ENCODE measurements at places on chromosomes 2 and 18.
A peak's percentile ranks its signal among the peaks of the same experiment; 100 is the strongest.

DNA sequence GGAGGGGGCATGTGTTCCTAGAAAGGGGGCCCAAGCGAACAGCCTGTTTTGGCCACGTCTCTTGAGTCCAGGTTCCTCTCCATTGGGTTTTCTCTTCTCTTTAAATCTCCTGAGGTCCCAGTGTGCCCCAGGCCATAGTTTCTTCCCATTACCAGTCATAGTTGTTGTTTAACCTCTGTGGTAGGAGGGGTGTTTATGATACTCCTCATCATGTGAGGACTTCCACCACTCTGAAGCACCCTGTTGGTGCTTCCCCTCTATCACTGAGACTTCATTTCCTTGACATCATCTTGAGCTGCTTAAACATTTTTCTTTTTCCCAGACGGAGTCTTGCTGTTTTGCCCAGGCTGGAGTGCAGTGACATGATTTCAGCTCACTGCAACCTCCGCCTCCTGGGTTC, 45.9 kb downstream of the WIPF1 start:
- DNase-seq = no peak

GRCh38 chr2:149679286-149679685, 91.7 kb upstream of the MMADHC start:
- DNase-seq = no peak

DNA sequence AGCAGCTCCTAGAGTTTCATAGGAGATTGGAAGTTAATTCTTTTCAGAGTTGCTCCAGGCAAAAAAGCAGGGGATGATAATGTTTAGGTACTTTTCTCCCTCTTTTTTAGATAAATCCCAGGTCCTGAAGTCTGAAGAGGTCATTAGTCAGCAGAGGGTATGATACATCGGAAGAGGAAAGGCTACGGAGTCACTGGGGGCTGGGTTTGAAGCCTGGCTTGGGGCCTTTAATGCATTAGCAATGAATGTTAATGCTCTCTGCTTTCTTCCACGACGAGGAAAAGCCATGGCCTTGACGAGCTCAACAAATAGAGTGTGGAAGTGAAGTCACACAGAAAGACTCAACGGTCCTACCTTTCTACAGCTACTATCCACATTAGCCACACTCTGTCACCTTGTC, 235.1 kb downstream of the NCKAP5 start:
- DNase-seq = no peak

DNA sequence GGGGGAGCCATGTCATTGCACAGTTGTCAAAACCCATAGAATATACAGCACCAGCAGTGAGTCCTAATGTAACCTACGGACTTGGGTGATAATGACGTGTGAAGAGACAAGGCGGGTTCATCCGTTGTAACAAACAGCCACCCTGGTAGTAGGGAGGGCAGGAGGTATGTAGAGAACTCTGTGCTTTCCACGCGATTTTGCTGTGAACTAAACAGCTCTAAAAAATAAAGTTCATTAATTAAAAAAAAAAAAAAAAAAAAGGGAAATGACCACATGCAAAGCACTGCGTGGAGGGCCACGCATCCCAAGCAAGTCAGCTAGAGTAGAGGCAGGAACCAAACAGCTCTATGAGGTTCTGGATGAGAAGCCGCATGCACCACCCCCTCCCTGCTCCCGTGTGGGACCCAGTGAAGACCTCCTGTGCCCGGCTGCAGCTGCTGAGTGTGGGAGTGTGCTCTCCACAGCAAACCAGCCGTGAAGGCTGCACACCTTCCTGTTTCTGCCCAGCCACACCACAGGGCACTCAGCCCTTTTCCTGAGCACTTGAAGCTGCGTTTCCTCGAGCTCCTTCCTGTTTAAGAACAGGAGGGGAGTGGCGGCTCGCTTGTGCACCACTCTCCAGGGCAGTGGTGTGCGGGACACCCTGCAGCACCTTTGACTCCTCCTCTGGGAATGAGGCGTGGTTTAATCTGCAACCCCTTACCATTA, 65.6 kb downstream of the ODC1 start:
- no peak for DNase-seq

DNA sequence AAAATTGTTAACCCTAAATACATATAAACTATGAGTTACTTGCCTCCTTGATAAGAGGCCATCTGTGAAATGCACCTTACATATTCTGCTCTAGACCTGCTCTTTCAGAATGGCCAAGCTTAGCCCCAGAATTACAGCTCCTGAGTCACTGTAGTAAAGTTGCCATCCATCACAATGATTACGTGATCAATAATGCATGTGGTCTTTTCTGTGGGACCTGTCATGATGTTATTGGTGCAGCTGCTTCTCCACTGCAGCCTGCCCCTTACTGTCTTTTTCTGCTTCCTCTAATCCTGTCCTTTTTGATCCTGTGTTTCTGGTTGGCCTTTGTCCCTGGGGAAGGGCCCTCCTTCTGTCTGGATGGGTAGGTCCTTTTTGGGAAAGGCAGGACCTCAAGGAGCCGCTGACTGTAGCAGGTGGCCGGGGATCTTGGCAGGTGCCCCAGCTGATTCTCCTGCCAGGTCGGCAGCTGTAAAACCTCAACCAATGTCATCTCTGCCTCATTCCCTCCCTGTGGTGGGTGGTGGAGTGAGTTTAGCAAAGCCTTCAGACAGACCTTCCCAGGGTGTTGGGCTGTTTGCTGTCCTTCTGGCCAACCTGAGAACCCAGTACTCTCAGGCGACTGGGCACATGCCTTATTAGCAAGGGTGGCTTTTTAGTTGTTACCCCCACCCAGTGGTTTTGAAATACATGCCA, 126.2 kb upstream of the EML6 start:
- DNase-seq = peak; percentile 75

GRCh38 chr2:111634050-111634794, 249.8 kb downstream of the ANAPC1 start:
- no peak for DNase-seq

GRCh38 chr2:134436706-134437105, 182.8 kb downstream of the MGAT5 start:
- no peak for DNase-seq

DNA sequence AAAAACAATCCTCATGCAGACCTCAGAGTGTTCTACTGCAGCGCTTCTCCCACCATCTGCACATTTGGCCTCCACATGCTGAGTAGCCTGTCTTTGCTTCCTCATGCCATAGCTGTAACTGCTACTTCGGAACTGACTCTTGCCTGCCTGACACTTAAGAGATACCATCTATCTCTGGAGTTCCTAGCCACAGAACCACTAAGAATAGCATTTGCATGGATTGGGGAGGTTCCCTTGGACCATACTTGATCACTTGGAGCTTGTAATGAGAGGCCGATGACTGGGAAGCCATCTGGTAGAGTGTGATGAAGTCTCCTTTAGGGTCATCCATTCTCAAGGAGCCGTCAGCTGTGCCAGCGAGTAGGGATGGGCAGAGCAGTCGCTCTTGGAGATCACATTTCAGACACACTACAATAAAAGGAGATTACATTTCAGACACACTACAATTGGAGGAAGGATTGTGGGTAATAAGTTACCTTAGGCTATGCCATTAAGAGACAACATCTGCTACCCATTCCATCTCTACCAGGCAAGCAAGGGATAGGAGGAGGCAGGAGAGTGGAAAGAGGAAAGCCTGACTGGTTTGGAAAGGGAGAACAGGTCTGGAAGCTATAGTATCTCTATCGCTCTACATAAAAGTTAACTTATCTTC, 21.8 kb downstream of the DOK1 start:
- no peak for DNase-seq

DNA sequence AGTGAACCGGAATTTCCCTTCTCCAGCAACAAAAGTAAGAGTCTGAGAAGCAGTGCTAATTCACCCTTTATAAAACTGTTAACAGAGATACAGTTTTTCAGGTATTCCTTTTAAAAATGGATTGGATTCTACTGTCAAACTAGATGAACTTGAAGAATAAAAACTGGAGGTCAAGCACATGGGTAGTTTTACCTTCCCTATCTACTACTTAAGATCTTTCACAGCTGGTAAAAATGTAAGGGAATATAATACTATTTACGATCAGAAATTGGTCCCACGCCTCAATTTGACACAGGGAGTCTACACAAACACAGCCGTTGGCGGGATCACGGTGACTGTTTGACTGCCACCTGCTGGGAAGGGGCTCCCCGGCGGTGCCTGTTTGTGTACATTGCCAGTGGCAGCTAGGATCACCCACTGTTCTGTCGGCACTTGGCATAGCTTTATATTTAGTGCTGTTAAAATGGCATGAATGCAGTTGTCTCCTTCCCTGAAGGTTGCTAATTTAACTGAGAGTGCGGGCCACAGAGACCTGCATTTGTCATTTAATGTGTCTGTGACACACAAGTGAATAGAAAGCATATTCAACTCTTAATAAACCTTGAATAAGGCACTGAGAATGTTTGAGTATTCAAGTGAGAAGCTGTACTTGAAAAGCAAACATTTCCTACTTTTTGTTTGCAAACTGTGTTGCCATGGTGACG, 59.5 kb downstream of the ABCG8 start:
- DNase-seq = no peak

DNA sequence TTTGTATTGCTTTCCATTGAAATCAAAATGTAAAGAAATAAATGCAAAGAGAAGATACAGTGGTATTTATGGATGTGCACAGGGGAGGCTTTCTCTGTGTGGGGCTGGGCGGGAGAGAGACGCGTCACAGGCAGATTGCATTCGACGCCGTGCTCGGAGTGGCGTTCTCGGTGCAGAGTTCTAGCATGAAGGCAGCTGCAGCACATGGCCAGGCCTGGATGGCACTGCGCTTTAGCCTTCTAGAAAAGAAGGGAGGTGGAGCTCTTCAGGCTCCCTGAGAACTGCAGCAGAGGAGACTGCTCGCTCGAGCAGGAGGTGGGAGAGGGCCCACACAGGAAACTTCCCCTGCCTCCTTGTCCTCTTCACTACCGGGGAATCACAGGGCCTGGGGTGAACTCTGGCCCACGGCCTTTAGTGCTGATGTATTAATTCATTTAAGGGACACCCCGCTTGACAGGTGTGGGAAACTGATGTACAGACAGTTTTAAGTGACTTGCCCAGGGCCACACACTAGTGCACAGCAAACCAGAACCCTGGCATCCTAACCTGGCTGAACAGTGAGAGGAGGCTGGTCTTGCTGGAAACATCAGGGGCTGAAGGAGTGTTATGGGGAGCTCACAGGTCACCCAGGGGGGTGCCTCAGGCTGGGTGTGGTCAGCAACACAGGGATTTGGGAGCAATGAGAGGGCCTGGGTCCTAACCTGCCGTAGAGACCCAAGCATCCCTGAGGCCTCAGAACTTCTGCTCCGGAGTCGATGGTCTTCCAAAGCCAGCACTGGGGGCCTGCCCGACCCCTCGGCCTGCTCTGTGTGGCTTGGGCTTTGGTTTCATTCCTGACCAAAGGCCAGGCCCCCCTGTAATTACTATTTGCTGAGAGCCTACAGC, 199.9 kb downstream of the HDAC4 start:
- DNase-seq = no peak

DNA sequence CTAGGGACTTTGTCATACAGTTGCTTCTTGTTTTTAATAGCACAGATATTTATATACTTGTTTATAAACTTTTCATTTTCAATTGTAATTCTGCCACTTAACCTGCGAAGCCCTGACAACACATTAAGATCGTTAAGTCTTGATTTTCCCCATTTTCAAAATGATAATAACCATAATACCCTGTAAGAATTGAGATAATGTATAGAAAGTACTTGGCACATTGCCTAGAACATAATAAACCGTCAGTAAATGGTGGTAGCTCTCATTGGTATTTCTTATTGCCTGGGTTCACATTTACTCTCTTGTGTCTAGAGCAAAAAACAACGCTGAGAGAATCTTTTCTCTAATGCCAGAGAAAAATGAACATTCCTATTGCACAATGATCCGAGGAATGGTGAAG, 18.6 kb downstream of the PTCD3 start:
- DNase-seq = no peak

- DNase-seq = no peak
Measured at GRCh38 chr18:3603421-3604234, 153.7 kb downstream of the TGIF1 start.

DNA sequence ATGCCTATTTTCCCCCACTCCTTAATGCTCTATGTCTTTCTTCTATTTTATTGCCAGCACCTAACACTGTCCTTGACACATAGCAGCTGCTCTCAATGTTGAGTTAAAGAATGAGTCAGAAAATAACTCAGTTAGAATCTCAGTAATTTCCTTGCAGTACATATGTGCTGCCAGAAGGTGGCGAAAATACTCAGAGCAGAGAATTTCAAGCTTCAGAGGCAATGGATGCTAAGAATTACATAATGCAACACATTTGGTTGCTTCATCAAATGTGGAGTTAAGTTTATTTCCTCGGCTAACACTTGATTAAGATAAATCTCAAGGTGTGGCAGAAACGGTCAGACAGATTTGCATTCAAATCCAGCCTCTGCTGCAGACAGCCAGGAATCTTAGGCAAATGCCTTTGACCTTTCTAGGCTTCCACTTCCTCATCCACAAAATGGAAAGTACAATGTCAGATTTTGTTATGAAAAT, 105.6 kb downstream of the VSNL1 start:
- DNase-seq = no peak

DNA sequence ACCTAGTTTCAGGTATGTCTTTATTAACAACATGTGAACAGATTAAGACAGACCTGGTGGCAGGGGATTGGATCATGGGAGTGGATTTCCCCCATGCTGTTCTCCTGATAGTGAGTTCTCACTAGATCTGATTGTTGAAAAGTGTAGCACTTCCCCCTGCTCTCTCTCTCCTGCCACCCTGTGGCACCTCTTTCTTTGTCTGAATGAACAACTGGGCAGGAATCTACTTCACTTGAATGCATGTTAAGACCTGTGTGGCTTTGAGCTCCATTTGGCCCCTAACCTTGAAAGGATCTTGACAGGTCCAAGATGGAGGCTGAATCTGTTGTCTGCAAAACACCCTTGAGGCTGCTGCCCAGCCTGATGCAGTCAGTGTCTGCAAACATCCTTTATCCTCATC, 194.4 kb downstream of the RNF144A start:
- DNase-seq = no peak

- no peak for DNase-seq
Measured at GRCh38 chr2:44107974-44108373, 60.7 kb upstream of the PPM1B start.

GRCh38 chr2:185074156-185074555, 475.8 kb downstream of the ZNF804A start:
- DNase-seq = no peak

GRCh38 chr2:238064376-238064775, 3.6 kb downstream of the SCLY start:
- DNase-seq = no peak

- peak; percentile 54 for DNase-seq
Measured at GRCh38 chr2:176473177-176473576, 203.9 kb downstream of the MTX2 start.

GRCh38 chr2:199488772-199489400, 31.1 kb upstream of the SATB2 start:
- DNase-seq = no peak

GRCh38 chr2:196481324-196481697, 158.2 kb upstream of the CCDC150 start:
- no peak for DNase-seq

DNA sequence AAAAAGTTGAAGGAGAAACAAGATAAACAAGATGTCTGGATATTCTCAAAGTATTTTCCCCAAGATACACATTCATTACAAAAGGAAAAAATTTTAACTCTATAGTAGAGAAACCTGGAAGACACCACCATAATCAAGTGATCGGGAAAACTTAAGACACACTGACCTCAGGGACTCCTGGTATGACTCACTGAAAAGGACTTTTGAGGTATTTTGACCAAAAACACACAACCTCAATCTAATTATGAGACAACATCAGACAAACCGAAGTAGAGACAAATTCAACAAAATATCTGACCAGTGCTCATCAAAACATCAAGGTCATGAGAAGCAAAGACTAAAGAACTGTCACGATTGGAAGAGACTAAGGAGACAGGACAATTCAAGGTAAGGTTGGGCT, 34.7 kb downstream of the LPIN2 start:
- no peak for DNase-seq

Measured in right cardiac atrium (tissue), 5 donors.